ENCODE measurements at places on chromosomes 1 and 21.

DNA sequence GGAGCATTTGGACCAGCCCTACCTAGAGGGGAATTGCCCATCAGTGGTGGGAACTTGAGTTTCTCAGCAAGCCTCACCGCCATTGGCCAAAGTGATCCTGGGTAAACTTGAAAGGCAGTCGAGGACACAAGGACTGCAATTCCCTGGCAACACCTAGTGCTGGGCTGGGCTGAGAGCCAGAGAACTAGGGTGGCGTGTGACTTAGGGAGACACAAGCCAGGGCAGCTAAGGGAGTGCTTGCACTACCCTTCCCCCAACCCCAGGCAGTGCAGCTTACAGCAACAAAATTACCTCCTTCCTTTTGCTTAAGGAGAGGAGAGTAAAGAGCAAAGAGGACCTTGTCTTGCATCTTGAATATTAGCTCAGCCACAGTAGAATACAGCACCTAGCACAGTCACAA lies 176.9 kb upstream of the PRMT6 start:
- no peak for DNase-seq

DNA sequence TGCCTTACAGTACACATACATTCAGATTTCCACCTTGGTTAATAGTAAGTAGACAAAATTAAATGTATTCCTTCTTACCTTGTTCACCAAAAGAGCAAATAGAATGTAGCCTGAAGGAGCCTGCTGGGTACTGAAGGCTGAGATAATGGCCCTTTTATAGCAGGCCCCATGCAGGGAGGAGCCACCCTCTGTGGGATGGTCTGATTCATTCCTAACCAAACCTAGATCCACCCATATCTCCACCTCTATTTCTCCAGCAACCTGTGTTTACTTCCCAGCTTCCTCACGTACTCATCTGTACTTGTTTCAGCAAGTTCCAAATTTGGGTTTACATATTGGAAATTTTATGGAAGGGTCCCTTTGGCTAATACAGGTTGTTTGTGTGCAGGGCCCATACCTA lies at the start of gene FLG:
Gene FLG (minus strand): TSS at position 129 of the 400 bp plus-strand sequence. CDS start 9,783 bp downstream, outside the sequence.
- no peak for DNase-seq

DNA sequence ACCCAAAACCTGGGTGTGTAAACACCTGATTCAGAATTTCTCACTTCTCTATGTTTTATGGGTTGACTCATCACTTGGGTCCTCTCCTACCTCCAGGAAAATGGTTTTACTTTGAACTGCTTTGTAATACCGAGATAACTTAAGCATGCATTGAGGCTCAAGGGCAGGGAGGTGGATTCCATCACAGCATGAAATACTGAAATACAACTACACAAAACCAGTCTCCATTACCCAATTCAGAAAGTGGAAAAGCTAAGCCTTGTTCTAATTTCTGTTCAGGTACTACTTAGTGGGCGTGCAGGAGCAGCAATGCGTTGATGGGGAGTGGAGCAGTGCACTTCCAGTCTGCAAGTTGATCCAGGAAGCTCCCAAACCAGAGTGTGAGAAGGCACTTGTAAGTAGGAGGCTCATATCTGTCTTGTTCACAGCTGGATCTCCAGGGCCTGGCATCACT lies 6.1 kb upstream of the C4BPA start:
- DNase-seq = no peak

DNA sequence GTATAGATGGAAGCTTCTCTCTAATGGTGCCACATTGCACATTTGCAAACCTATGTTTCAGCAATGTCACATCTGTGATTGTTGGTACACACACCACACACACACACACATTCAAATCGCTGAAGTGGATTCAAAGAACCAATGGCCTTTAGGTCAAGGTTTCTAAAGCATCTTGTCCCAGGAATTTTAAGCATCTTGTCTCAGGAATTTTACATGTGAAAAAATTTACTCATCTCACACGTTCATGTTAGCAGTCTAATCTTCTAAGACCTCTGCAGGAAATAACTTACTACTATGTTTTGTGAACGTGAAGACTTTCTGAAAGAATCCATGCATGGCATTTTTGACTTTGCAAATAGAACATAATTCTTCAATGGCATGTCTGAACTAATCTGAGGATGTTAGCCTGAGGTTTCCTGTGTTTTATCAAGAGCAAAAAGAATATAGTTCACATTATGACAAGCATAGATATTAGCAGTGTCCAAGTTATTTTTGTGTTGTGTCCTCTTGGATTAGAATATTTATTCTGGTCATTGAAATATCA lies 125.1 kb downstream of the CYYR1 start:
- DNase-seq = no peak

DNA sequence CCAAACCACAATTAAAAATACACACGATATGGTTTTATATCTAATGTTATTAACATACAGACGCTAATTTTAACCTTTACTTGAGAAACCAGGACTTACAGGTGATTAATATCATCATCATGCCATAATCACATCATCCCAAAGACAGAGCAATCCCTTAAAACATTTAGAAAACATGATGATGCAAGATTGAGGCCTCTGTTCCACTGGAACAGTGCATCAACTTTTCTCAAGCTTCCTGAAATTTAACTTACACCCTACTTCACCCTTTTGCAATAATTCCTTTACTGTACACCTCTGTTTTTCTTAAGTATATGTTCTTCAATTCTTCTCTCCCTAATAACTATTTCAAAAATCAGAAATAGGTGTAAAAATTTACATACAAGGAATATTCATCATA lies 38.1 kb downstream of the KDM5B start:
- DNase-seq = no peak

- DNase-seq = no peak
Observed at GRCh38 chr21:38614558-38614957, 116.3 kb upstream of the ERG start.

DNA sequence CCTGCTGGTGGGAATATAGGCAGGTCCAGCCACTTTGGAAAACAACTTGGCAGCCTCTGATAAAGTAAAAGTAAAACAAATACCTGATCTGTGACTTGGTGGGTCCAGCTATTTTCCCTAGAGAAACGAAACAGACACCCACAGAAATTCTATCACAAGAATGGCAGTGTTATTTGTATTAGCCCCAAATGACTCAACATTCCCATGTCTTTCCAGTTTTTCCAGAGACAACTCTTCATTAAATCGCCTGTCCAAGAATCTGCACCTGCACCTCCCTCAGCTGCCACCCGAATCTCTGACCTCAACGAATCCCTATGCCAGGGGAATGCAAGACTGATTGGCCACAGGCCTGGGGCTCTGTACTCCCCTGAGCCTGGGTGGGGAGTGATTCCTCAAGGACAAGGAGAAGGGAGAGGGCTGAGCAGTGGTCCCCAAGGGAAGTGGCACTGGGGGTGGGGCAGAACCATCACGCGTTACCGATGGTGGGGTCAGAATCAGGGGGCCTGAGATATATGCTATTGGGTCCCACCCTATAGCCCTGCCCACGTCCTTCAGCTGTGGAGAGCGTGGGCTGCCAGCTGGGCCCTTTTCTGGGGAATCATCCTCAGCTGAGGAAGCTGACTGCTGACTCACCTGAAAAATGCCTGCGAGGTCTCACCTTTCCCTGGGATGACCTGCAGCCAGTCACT lies 553.0 kb downstream of the PTPRU start:
- no peak for DNase-seq

DNA sequence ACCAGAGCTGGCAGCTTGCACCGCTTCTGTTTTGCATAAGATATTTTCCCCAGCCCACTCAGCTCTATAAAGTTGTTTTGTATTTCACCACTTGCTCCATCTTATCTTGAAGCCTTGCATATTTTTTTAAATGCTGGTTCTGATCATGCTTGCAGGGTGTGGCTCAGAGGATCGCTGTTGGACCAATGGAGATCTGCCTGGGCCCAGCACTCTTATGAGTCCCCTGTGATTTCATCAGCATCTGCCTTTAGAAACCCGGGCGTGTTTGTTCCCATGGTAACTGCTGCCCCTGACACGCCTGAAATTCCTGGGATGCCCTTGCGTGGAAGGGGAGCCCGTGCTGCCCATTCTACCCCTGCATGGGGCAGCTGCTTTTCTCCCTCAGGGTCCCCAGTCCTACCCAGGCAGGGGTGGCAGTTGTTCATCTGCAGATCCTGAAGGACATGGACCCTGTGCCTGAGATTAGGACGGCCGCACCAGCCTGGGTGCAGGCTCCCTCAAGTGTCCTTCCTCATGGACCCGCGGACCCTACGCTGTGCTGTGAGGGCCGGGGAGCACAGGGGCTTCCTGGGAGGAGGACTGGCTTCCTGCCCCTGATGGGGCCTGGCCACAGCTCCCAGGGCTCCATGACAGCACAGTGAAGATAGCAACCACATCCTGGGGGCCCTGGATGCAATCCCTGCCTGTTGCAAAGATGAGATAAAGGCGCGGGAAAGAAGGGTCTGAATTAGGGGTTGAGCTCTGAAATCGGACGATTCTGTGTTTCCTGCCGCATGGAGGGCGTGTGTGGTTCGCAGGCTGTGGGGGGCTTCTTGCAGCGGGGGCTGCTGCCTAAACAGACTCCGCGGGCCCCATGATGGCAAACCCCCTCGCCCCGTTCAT lies 226.5 kb downstream of the SDCCAG8 start:
- no peak for DNase-seq

DNA sequence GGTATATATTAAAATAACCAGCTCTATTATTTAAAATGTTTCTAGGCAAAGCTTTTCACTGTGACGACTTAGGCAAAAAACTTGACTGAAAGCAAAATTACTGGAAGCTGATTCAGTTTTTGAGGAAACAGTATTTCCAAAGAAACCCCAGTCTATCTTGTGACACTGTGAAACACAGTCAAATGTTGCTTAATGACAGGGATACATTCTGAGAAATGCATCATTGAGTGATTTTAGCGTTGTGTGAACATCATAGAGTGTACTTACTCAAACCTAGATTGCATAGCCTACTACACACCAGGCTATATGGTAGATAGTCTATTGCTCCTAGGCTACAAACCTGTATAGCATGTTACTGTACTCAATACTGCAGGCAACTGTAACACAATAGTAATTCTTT lies 116.9 kb upstream of the KCNK1 start:
- DNase-seq = no peak

DNA sequence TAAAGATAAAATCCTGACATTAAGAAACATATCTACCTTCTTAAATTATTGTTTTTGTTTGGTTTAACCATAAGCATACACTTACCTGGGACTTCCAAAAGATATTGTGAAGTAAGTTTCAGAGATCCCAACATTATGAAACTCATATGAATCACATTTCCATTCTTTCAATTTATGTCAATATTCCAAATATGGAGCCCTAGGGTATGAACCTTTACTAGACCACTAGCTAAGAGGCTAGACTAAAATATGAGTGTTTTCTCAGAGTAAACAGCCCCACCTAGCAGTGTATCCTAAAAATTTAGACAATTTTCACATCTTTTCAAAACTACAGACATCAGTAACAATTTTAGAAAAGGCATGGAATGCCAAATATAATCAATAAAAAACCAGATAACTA lies 24.4 kb downstream of the SCAF4 start:
- DNase-seq = no peak

DNA sequence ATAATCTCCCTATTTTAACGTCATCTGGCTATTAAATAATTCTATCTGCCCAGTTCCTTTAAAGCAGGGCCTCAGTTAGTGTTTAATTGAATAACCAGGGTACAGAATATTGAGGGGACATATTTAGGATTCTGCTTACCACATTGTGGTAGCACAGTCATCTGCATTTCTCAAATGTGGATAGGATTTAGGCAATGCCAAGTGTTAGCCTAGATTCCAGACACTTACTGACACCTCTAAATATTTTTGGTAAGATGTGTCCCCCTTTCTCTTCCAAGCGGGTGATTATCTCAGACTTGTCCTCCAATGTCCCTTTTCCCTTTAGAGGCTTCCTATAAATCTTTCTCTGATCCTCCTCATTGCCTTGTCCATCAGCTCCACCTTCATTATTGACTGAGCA lies 160.8 kb upstream of the HOOK1 start:
- no peak for DNase-seq

GRCh38 chr21:36549470-36549869 lies 69.5 kb upstream of the CLDN14 start:
- DNase-seq = no peak

Measured in left kidney (tissue), 8 donors.